ENCODE measurements at places on chromosomes 1 and 21.

- no peak for DNase-seq
These were observed 47.6 kb downstream of the RASSF5 start for GRCh38 chr1:206554701-206555472.

DNA sequence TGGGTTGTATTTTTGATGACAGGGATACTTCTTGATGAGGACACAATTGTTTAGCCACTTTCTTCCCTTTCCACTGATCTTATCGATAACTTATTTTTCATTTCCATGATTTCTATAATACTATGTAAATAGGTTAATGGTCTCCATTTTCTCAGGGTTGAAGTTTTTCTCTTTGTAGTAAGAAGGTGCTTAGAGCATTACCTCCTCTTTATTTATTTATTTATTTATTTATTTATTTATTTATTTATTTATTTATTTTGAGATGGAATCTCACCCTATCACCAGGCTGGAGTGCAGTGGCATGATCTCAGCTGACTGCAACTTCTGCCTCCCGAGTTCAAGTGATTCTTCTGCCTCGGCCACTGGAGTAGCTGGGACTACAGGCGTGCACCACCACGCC lies 70.4 kb downstream of the UBE4B start:
- no peak for DNase-seq

GRCh38 chr1:230283678-230284077 lies 142.5 kb downstream of the PGBD5 start:
- no peak for DNase-seq

GRCh38 chr1:98323906-98324358 lies 337.6 kb upstream of the SNX7 start:
- DNase-seq = peak; percentile 99

GRCh38 chr1:39509360-39510009 lies 18.0 kb downstream of the BMP8A start:
- DNase-seq = peak; percentile 44

DNA sequence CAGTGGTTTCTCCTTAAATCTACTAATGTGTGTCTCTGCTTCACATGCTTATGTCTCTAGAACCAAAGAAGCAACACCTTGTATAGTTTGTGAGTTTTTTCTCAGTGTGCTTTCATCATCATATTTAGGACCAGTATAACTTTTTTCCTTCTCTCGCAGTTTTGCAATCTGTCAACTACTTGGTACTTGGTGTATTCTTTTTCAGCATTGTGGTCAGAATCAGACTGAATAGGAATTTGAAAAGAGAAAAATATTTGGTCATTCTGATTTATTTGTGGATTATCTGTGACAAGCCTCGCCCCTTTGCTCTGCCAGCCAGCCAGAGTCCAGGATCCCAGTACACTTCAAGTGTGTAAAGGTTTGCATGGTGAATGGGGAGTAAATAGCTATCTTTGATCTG lies 122.3 kb downstream of the C1orf21 start:
- no peak for DNase-seq

- peak; percentile 2 for DNase-seq
These were observed 166.2 kb downstream of the URB2 start for GRCh38 chr1:229792012-229792975.

DNA sequence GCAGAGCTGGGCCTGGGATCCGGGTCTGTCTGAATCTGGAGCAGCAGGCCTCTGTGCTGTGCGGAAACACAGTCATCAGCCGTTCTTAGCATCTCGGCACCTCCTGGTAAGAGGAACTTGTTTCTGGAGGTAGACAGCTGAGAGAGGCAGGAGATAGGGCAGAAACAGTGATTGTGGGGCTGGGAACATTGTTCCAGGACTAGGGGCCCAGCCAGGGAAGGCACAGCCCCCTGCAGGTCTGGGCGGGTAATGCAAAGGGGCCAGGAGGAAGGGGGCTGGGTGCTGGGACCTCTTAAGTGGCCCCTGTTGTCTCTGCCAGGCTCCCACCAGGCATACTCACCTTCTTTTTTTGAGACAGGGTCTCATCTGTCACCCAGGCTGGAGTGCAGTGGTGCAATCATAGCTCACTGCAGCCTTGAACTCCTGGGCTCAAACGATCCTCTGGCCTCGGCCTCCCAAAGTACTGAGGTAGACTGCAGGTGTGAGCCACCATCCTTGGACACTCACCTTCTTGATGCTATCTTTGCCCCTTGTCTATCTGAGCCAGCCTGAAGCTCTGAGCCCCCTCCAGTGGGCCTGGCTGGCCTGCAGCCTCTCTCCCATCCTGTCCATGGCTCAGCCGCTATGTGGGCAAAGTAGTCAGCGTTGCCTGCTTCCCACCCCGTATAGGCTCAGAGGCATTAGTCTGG lies 134.3 kb upstream of the ZBTB40 start:
- peak; percentile 19 for DNase-seq

- no peak for DNase-seq
These were observed 39.7 kb upstream of the TIAM1 start for GRCh38 chr21:31383770-31384169.

GRCh38 chr1:58251430-58252073 lies 295.0 kb downstream of the OMA1 start:
- DNase-seq = peak; percentile 27

GRCh38 chr1:53644496-53644895 lies 94.5 kb downstream of the GLIS1 start:
- no peak for DNase-seq

GRCh38 chr1:29525941-29526340 lies 289.6 kb downstream of the PTPRU start:
- no peak for DNase-seq

DNA sequence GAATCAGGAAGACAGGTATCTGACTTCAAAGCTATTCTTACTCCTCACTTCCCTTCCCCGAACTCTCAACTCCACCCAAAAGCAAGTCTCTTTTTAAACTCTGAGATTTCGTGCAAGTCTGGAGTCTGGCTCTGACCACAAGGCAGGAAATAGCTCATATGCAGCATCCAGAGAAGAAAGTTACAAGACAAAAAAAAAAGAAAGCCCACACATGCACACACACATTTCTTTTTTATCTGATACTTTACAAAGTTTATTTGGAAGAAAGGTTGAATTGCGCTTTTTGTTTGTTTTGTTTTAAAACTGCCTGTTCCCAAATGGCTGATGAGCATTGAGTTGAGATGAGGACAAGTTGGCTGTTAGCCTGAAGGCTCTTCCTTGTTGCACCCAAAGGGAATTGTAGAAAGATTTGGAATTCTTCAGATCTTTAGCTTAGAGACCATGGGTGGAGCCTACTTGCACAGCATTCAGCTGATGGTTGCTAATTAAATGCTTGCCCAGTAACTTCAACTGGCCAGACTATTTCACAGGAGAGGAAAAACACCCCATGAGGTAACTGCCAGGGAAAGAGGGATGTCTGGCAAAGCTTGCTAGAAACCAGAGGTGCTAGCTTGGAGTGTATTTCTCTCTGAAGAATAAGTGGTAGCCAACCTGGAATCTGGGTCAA lies 490.3 kb downstream of the TTLL7 start:
- peak; percentile 21 for DNase-seq

DNA sequence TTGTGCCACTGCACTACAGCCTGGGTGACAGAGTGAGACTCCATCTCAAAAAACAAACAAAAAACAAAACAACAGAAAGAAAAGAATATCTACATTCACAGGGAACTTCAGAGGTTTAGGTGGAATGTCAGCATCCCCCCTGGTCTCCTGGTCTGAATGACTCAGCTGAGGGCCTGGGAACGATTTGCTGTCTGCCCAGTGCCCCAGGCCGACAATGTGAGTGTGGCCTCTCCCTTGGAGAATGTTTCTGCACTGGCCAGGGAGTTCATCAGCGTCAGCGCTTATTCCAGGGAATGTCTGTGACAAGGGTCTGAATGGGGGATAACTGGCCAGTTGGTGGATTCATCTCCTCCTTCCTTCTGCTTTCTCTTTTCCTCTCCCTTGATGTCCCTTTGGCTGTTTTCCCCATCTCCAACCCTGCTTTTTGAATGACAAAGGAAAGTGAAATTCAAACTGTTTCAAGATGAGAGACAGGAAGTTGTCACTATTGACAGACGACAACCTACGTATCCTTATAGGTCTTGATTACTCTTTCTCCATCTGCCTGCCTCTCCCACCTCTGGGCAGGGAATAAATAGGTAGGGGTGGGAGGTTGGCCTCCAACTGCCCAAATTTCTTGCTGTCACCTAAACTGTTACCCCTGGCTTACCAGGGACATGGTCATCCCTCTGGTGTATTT lies 213.1 kb downstream of the HHAT start:
- DNase-seq = peak; percentile 40

DNA sequence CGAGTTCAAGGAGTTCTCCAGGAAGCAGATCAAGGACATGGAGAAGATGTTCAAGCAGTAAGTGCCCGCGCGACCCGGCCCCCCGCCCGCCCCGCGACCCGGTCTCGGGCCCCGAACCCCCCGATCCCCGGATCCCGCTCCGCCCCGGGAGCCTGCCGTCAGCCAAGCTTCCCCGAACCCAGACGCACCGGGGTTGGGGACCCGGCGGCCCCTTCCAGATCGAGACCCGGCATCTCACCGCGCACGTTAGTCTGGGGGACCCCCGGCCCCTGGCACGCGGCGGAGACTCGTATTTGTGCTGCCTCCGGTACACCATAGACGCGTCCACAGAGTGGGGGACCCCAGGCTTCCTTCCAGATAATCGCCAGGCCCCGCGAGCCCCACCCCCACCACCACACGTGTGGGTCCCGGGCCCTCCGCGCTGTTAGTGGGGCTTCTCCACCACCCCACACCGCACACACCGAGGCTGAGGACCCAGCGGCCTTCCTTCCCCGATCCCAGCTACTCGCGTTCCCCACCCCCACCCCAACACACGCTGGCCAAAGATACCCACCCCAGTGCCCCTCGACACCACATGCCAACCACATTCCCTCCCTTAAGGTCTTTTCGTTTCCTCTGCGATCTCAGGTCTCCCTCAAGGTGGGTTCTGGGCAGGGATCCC lies 665 bp downstream of the EFHD2 start:
- DNase-seq = no peak

- DNase-seq = peak; percentile 14
These were observed 25.7 kb upstream of the GNG4 start for GRCh38 chr1:235675152-235675890.

GRCh38 chr1:234532503-234532922 lies 53.5 kb upstream of the TARBP1 start:
- DNase-seq = no peak

DNA sequence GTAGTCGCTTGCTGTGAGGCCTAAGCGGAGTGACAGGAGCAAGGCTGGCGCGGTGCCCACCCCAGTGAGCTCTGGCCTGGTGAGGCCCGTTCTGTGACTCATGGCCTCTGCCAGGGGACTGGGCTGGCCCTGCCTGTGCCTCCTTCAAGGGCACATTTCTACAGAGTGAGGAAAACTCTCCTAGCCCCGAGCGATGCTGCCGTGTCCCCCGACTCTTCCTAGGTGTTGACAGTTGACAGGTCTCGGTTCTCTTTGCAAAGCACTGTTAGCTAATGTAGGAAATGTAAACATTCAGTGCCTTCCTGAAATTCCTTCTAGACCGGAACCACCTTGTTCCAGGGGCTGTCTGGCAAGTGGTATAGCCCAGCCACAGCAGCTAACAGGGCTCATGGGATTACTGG lies 43.9 kb downstream of the ABCG1 start:
- DNase-seq = no peak
